ENCODE measurements at places on chromosomes 13 and 19. TPM values are rescaled to one million over a fixed set of nuclear protein-coding genes. Genes with fewer than 3 reads are reported as not detected.

NLRP7 gene
- not detected for total RNA-seq

GRIN2D gene
- 1.3 TPM for total RNA-seq

NAPSA gene
- total RNA-seq: 0.67 TPM

BRSK1 gene
- 13.1 TPM for total RNA-seq

HNRNPM gene
- total RNA-seq: 51.7 TPM

CYSLTR2 gene
- 19.1 TPM for total RNA-seq

USHBP1 gene
- total RNA-seq: 10.5 TPM

ACER1 gene
- not detected for total RNA-seq

CYP2A7 gene
- total RNA-seq: not detected

TEX26 gene
- total RNA-seq: not detected

SLC46A3 gene
- 32.3 TPM for total RNA-seq

EML2 gene
- 65.4 TPM for total RNA-seq

RFX1 gene
- total RNA-seq: 1.5 TPM

WDR62 gene
- not detected for total RNA-seq

CEACAM3 gene
- not detected for total RNA-seq

FCAR gene
- not detected for total RNA-seq

NCAN gene
- not detected for total RNA-seq

PGLYRP1 gene
- total RNA-seq: 0.17 TPM

CD37 gene
- 15.8 TPM for total RNA-seq

CGB3 gene
- not detected for total RNA-seq

ZNF492 gene
- 0.94 TPM for total RNA-seq

ZNF793 gene
- 10.7 TPM for total RNA-seq

NMRK2 gene
- 1.6 TPM for total RNA-seq

DIAPH3 gene
- total RNA-seq: 1.0 TPM

CCDC70 gene
- total RNA-seq: not detected

OR7D2 gene
- total RNA-seq: 0.07 TPM

OR7D4 gene
- not detected for total RNA-seq

NLRP11 gene
- not detected for total RNA-seq

PRR12 gene
- 25.8 TPM for total RNA-seq

OR7A5 gene
- under 0.01 TPM for total RNA-seq

PLA2G4C gene
- 49.6 TPM for total RNA-seq

AZU1 gene
- 0.11 TPM for total RNA-seq

OR4F17 gene
- not detected for total RNA-seq

ZNF433 gene
- 3.6 TPM for total RNA-seq

CNFN gene
- total RNA-seq: 3.7 TPM

ZNF675 gene
- total RNA-seq: 12.0 TPM

RNF225 gene
- total RNA-seq: not detected

All from adrenal gland (tissue), 19 donors.